ENCODE measurements at places on chromosomes 16 and 17.
A peak's percentile ranks its signal among the peaks of the same experiment; 100 is the strongest.

DNA sequence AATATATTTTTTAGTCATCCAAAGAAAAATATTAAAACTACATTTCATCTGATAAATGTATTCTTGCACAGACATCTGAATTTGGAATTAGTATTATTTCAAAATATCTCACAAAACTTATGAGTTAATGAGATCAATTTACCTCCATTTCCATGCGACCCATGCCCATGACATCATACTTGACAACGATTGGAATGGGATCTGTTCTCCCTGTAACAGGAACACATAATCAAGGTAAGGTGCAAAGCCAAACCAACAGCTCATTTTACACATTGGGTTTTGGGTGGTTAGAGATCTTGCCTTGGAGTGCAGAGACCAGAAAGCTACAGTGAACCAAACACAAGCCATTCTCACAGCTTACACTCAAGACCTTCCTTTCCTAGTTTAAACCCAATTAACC, 46.9 kb upstream of the ITGA2B start:
- H3K36me3 ChIP-seq = no peaks in the 10 kb centered on the region
- no peaks in the 10 kb centered on the region for H3K27me3 ChIP-seq
- DNase-seq = no peak

DNA sequence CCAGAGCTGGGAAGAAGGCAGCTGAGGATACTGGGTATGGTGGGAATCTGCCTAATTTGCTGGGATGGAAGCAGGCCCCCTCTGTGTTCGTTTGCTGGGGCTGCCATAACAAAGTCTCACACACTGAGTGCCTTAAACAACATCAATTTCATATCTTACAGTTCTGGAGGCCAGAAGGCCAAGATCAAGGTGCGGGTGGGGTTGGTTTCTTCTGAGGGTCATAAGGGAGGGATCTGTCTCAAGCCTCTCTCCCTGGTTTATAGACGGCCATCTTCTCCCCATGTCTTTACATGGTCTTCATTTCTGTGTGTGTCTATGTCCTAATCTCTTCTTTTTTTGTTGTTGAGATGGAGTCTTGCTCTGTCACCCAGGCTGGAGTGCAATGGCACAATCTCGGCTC, 35.8 kb downstream of the GDE1 start:
- no peaks in the 10 kb centered on the region for H3K27me3 ChIP-seq
- no peaks in the 10 kb centered on the region for H3K36me3 ChIP-seq
- DNase-seq = no peak
- peaks cover 13% of the 10 kb centered on the region for H3K4me1 ChIP-seq
- H3K4me3 ChIP-seq = no peak overlapping the region

- no peak for DNase-seq
- H3K27ac ChIP-seq = no peak overlapping the region
- H3K36me3 ChIP-seq = no peaks in the 10 kb centered on the region
- no peaks in the 10 kb centered on the region for H3K4me1 ChIP-seq
- no peak overlapping the region for H3K4me3 ChIP-seq
- no peaks in the 10 kb centered on the region for H3K27me3 ChIP-seq
These were observed 52.0 kb downstream of the CBFA2T3 start for GRCh38 chr16:88924834-88925539.

- no peak overlapping the region for H3K4me3 ChIP-seq
- DNase-seq = no peak
- H3K27ac ChIP-seq = no peak overlapping the region
These were observed 13.4 kb downstream of the RPTOR start for GRCh38 chr17:80558046-80558445.

DNA sequence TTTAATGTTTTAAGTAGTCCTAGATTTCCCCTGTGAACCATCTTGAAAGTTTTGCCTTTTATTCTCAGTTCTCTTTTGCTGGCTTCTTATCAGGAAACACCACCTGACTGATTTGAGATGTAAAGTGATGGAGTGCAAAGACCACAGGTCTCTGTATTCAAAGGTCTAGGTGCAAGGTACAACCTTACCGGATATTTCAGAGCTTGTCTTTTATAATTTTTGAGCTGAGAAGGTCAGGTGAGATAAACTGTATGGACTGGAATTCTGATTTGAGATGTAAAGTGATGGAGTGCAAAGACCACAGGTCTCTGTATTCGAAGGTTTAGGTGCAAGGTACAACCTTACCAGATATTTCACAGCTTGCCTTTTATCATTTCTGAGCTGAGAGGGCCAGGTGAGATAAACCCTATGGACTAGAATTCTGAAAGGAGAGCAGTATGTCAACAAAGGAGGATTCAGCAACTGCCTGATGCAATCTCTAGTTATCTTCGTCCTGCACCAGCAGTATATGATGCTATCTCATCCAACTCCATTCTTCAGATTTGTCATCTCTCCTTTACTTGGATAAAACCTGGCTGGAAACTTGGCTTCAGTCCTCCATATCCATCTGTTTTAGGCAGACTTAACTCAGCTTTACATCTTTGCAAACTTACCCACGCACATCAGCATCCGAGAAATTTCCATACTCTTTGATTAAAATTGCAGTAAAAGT, 64.3 kb downstream of the CENPV start:
- no peaks in the 10 kb centered on the region for H3K27me3 ChIP-seq
- H3K27ac ChIP-seq = peak overlapping the region; percentile 90
- H3K36me3 ChIP-seq = no peaks in the 10 kb centered on the region
- no peaks in the 10 kb centered on the region for H3K4me1 ChIP-seq
- DNase-seq = no peak
- H3K4me3 ChIP-seq = no peak overlapping the region

GRCh38 chr17:28906706-28907438, 4.0 kb upstream of the DHRS13 start:
- no peak for DNase-seq
- H3K27ac ChIP-seq = no peak overlapping the region
- no peak overlapping the region for H3K4me3 ChIP-seq

DNA sequence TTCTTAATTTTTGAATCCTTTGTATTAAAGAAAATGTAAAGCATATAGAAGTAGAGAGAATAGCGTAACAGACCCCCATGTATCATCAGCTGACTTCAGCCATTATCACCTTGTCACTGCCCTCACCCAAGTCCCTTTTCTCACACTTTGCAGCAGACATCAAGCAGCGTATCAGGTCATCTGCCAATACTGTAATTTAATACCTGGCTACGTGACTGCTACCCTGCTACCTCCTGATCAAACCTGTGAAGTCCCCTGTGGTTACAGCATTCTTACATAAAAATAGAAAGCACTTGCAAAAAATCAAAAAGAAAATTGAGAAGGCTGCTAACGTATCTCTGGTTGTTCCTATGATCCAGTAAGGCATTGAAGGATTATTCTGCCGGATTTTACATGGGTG, 96.4 kb downstream of the PLCG2 start:
- no peaks in the 10 kb centered on the region for H3K36me3 ChIP-seq
- H3K4me3 ChIP-seq = no peak overlapping the region
- H3K27ac ChIP-seq = no peak overlapping the region
- DNase-seq = no peak
- H3K4me1 ChIP-seq = no peaks in the 10 kb centered on the region
